ENCODE measurements at places on chromosomes 1 and 21.

- no peak for DNase-seq
These were observed 26.4 kb downstream of the ANGPTL1 start for GRCh38 chr1:178844436-178844835.

DNA sequence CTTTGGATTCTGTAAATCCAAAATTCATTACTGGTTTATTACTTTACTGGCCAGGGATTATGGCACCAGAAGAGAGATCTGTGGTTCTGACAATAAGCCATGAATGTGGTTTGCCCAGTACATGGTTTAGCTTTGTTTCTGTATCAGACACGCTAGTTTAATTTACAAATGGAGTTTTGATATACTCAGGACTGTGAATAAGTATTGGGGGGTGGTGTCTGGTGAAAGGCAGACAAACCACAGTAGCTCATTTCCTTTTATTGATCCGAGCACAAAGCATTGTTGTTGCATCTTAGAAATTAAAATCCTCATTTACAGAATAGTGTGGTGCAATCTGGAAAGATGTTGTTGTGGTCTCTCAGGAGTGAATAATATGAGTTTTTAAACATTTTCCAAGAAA, 96.0 kb downstream of the ST6GALNAC3 start:
- no peak for DNase-seq

GRCh38 chr1:173015629-173016028, 35.1 kb downstream of the TNFSF18 start:
- DNase-seq, result no peak

DNA sequence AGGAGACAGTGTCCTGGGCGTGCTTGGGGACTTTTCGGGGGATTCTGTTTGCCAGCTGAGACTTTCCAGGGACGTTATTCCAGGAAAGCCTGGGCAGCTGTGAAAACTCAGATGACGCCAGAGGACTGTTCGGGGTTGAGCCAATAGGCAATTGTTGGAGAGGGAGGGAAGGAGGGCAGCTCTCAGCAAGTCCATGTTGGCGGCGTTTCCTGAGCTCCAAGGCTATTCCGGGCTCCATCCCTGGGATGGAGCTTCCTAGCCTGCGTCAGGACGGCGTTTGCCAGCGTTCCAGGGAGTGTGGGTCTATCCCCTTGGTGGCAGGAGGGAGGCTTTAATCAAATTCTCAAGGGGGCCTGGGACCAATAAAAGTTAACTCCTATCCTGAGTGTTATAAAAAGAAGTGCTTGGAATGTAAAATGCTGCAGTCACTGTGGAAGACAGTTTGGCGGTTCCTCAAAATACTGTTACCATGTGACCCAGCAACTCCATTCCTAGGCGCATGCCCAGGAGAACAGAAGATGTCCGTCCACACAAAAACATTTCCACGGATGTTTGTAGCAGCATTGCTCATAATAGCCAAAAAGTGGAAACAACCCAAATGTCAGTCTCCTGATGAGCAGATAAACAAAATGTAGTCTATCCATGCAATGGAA, 15.2 kb downstream of the SLC27A3 start:
- DNase-seq, result no peak

DNA sequence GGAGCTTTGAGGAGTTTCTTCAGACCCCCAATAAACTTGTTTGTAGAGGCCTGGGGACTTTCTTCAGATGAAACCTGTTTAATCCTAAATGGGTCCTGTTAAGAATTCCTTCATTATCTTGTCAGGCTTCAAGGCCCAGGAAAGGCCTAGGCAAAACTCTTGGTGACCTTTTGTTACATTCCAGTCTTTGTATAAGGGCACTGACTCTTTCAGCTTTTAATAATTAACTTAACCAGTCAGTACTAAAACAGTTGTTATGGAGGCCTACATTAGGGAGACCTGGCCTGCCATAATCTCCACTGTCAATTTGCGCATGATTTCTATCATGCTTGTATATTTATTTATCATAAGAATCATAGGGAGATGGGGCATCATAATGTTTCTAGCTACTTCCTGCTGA, 110.2 kb downstream of the FCRL5 start:
- peak; percentile 39 for DNase-seq

DNA sequence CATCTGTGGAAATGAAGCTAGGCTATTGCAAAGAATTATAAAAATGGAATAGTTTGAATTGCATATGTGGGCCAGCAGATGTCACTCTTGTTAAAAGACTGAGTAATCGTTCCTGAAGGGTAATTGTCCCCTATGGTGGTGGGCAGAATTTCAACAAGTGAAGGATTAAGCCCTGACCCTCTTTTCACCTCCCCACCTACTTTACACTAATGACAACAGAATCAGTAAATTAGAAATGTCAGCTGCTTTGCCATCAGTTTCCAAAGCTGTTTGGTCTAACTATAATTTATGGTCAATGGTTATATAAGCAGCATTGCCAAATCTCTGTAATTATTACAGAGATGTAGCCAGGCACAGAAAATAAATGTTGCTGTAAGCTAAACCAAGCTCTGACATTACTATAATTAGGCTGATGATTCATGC, 898.6 kb downstream of the AMY1C start:
- no peak for DNase-seq

GRCh38 chr1:232445361-232446106, 184.4 kb downstream of the SIPA1L2 start:
- DNase-seq, result no peak

- no peak for DNase-seq
These were observed 99.2 kb upstream of the GRIK3 start for GRCh38 chr1:37133276-37134145.

DNA sequence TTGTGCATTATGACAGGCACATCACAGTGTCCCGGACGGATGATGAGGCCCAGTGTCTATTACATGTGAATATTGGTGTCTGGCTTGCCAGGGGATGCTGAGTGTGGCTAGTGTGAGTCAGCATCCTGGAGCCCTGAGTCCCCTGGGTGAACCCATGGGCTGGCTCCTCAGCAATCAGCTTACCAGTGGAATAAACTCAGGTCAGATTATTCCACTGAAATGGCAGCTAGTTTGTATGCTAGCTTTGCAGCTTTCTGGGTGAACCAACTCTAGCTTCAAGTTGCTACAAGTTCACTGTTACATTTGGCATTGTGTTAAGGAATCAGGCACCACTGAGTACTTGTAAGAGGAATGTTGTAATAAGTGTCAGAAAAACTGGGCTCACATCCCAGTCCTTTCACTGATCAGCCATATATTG, 23.9 kb upstream of the RPTN start:
- DNase-seq, result no peak

GRCh38 chr1:62530516-62531154, 66.7 kb upstream of the ANGPTL3 start:
- peak; percentile 30 for DNase-seq

- no peak for DNase-seq
These were observed 41.9 kb downstream of the RSPH1 start for GRCh38 chr21:42453986-42454570.

DNA sequence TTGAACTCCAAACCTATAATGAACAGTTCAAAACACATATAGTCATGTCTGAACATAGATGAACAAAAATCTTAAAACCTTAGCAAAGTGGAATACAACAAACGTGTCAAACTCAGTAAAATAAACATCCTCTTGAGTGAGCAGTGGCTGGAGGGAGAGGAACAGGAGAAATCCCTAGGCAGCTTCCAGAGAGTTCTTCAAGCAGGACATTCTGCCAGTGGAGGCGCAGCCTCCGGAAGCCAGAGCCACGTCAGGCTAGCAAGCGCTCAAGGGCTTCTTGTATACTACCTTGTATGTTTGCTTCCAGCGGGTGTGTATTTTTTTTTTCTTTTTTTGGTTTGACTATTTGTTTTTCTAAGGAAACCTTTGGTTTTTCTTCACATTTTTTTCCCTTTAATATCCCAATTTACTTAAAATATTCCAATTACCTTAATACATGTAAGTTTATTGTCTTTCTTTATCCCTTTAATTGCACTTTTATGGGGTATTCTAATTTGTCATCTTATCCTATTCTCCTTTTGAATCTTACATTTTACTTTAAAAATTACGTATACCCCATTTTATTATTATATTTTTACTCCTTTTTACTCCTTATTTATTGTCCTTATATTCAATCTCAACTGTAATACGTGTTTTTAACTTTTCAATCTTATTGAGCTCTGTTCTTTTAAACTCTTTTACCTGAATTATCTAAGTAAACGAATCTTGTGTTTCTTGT, 42.0 kb downstream of the COLGALT2 start:
- no peak for DNase-seq

All from small intestine (tissue), 16 donors.